Adrenal gland (tissue), 19 donors: ENCODE measurements at places on chromosomes 7 and 10. TPM values are rescaled to one million over a fixed set of nuclear protein-coding genes. Genes with fewer than 3 reads are reported as not detected.

Gene ANXA8
- 0.33 TPM for polyA plus RNA-seq

Gene FAM241B
- 4.0 TPM for polyA plus RNA-seq

Gene CDHR3
- polyA plus RNA-seq, result 2.9 TPM

Gene OR2A12
- polyA plus RNA-seq, result not detected

Gene SFMBT2
- 5.4 TPM for polyA plus RNA-seq

Gene ATRNL1
- 8.4 TPM for polyA plus RNA-seq

Gene SLC26A4
- polyA plus RNA-seq, result 0.13 TPM

Gene CALHM3
- polyA plus RNA-seq, result not detected

Gene SVIL
- polyA plus RNA-seq, result 6.7 TPM

Gene PDE1C
- 1.1 TPM for polyA plus RNA-seq

Gene MYL7
- polyA plus RNA-seq, result 3.5 TPM

Gene GPR37
- polyA plus RNA-seq, result 0.11 TPM
